Glutamatergic neuron (in vitro differentiated cells): ENCODE measurements at places on chromosomes 6 and 20.

DNA sequence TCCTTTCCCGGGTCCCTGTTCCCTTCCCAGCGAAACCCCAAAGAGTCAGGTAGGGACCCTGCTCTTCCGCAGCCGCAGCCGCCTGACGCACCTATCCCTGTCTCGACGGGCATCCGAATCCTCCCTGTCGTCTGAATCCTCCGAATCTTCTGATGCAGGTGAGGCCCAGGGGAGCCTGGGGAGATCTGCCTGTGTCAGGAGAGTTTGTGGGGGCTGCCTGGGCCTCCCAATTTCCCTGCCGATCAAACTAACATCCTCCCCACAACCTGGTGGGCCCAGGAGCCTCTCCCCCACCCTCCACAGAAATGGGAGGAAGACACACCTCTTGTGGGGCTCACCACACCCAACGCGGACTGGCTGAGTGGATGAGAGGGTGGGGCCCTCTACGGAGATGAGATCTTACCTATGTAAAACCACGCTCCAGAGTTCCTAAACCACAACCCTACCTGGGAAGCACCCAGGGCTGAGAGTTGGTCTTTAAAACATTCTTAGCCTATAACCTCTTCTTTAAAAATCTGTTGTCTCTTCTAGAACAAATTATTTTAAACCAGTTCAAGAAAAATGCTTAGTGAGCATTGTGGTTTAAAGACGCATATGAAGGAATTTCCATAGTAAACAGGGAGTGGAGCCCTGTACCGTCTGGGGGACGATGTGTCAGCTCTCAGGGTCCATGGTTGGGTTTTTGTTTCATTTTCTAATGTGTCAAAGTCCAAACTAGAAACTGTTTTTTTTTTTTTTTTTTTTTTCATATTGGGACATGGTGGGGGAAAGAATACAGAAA, 1.7 kb downstream of the CDC25B start:
- no peak for DNase-seq

DNA sequence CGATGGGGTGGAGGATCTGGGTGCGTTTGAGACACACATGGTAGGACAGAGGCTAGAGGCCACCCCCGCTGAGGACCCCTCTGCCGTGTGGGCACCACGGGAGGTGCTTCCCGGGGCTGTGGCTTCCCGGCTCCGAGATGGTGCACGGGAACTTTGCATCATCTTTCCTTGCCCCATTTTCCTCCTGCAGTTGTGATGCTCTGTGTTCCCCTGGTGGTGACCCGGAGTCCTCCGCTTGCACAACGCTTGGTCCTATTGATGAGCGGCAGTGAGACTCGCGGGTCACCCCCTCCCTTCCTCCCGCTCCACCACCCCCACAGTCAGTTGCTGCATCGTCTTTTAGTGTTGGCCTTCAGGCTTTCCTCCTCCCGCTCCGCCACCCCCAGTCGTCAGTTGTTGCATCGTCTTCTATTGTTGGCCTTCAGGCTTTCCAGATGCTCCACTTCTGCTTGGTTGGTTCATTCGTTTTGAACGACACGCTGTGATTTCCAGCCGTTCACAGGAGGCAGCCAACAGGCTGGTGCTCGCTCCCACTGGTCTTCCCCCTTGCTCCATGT, 37.3 kb downstream of the PYGB start:
- DNase-seq = peak; percentile 27

- no peak for DNase-seq
Measured at GRCh38 chr6:36049582-36049981, 22.0 kb downstream of the MAPK14 start.

DNA sequence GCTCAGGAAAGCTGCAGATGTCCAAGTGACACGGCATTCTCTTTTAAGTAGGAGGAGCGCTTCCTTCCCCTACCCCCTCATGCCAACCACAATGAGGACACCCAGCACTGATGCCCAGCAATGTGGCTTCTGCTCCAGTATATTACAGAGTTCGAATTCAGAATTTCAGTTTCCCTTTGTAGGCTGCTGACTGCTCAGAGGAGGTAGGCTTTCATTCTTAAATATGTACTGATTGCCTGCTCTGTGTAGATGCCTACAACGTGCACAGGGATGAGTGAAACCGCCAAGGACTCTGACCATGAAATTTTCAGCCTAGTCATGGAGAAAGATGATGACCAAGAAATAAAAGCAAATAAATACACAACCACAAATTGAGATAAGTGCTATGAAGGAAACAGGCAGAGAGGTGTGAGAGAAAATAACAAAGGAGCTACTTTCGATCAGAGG, 50.9 kb upstream of the TNFAIP3 start:
- no peak for DNase-seq

- DNase-seq = no peak
Measured at GRCh38 chr20:3785240-3786125, 1.1 kb downstream of the CENPB start.

GRCh38 chr20:56245761-56246160, 2.8 kb upstream of the MC3R start:
- no peak for DNase-seq

GRCh38 chr6:170189236-170189635, 101.6 kb downstream of the DLL1 start:
- no peak for DNase-seq

- DNase-seq = no peak
Measured at GRCh38 chr6:38852215-38852614, 137.1 kb downstream of the DNAH8 start.

DNA sequence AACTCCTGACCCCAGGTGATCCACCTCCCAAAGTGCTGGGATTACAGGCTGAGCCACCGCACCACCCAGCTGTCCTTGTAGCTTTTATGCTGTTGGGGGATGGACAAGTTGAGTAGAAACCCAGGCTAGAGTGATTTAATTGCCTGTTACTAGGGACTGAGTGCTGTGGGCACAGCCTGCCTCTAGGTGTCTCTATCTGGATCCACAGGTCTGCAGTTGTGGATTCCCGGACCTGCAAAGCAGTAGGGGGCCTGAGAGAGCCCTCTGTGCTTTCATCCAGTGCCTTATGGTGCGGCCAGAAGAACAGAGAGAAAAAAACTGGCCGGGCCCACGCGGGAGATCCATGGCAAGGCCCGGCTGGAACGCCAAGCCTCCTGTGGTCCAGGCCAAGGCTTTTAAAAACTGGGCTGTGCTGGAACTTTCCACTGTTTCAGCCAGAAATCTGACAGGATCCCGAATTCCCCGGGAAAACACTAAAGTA, 5.2 kb downstream of the SIRPA start:
- DNase-seq = peak; percentile 52

DNA sequence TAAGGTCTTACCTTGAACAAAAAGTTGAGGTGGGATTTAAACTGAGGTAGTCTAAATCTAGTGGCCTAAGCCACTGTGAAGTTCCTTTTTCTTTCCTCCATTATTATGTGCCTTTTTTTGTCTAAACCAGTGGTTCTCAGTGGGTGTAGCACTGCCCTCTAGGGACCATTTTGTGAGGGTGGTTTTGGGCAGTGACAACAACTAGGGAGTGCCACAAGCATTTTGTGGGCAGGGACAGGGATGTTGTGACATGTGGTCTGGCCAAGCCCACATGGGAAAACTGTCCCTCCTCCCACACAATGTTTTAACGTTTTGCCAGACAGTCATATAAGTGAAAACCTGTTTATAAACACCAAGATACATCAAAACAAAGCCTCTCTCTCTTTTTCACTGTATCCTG, 899.4 kb upstream of the FLRT3 start:
- DNase-seq = no peak

GRCh38 chr20:47419953-47420514, 63.5 kb upstream of the ZMYND8 start:
- peak; percentile 21 for DNase-seq

GRCh38 chr20:9156529-9157280, 87.8 kb downstream of the PLCB4 start:
- no peak for DNase-seq

- no peak for DNase-seq
Measured at GRCh38 chr6:107750176-107750797, 73.8 kb downstream of the SCML4 start.

GRCh38 chr20:34180460-34181120, 60.6 kb upstream of the ASIP start:
- DNase-seq = no peak

- peak; percentile 83 for DNase-seq
Measured at GRCh38 chr6:166707045-166707444, 80.0 kb upstream of the RPS6KA2 start.

DNA sequence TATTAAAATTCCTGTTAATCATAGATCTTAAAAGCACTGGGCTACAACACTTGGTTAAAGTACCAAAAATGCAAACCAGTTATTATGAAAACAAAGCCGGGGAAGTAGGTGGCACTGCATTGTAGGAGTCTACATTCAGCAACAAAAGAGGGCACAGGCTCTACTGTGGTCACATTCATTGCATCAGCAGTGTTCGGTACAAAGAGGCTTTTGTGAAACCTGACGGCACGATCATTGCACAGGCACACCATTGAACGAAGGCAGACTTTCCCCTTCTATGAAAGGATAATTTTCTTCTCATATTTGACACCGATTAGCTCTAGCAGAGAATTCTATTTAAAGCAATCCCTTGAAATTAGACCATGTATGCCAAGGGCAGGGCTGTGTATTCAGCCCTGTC, 44.6 kb upstream of the AGPAT4 start:
- no peak for DNase-seq

DNA sequence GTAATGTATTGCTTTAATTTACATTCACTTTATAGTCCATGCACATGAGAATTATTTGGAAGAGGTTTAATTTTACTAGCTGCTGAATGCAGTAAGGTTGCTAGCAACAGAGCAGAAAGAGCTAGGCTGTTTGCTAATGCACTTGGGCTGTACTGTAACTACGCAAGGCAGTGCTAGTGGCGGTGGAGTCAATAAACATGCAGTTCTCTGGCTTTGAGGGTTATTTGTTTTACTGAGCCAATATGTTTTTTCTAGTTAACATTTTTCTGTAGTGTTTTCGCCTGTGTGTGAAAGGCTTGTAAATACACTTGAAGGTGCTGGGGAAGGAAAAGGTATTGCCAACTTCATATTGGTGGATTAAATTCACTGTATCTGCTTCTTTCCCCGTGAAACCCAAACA, 112.8 kb downstream of the BTBD3 start:
- DNase-seq = no peak

DNA sequence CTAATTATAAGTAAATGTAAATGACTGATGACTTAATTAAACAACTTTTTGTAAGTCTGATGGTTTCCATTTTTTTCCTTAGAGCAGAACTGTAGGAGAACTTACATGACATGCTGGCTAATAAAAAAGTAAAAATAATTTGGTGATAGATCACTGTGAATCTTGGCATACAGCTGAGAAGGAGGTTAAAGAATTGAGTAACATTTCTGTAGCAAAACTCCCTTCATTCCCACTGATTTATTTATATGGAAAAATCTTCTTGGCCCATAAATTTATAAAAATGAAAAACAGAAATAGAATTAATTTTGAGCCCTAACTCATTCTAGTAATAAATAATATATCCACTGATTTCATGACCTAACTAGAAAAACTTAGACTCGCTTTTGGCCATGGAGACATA, 48.1 kb downstream of the SLC22A3 start:
- DNase-seq = no peak

DNA sequence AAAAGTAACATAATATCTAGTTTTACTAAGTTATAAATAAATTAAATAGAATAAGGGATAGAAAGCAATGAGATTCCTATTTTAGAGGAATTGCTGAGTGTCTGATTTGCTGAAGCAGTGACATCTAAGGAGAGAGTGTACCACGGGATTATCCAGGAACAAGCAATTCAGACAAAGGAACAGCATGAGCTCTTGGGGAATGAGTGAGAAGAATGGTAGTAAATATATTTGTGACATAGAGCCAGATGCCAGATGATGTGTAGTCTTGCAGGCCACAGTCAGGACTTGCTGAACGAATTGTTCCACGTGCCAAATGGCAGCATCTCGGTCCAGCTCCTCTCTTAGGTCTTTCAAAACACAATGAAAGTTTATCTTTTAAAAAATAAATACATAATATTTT, 339.2 kb downstream of the TENT5A start:
- no peak for DNase-seq

DNA sequence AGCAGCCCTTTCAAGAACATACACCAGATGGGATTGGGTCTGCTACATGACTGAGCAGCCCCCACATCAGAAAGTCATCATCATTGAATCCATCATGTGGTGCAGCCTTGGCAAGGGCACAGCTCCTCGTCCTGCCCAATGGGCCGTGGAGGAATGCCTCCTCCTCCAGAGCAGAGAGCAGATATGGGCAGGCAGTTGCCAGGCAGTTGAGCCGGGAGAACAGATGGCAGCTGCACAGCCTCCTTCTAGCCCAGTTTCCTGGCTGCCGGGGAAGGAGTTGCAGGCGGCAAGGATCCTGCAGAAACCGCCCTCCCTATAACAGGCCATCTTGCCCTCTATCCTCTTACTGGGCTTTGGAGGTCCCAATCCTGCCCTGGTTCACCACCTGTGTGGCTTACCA, 11.9 kb upstream of the ZFAND3 start:
- DNase-seq = peak; percentile 57

DNA sequence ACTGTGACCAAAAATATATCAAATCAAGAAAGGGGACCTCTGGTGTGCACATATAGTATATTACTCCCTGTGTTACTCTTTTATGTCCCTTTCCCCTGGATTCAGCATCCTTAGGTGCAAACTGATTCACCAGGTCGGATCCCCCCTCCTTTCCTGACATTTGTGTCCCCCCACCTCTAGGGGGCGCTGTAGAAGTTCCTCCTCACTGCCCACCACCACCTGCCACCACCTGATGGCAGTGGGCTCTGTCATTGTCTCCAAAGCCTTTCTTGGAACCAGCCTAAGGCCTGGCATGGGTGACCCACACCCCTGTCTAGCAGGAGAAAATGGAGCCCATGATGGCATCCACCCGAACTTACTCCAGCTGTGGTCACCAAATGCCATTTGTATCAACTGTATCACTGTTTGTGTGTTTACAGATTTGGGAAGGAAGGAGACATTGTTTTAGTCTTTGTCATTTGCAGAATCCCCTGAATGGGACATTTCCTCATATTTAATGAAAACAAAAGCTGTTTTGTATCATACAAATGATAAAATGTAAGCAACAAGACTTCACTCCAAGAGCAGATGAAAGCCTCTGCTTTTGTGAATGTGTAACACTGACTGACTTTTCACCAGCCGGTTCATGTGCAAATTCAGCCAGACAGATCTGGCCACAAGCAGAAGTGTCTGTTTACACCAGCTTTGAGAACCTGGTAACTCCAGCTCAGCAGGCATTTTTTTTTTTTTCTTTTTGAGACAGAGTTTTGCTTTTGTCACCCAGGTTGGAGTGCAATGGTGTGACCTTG, 66.2 kb downstream of the ARMC2 start:
- DNase-seq = no peak

GRCh38 chr6:72418495-72418894, 203.4 kb upstream of the KCNQ5 start:
- DNase-seq = no peak

DNA sequence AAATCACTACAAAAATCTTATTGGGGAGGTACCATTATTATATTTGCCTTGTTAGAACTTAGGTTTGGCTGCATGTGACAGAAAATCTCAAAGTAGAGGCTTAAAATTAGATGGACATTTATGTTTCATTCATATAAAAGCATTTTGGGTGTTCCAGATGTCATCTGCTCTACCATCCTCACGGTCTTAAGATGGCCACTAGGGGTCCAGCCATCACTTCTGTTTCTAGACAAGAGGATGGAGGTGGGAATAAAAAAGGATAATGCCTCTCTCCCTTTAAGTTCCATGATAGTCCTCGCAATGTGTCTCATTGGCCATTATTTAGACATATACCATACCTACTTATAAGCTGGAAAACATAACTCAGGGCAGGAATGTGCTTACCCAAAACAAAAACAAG, 929.5 kb downstream of the KIF16B start:
- no peak for DNase-seq
